T-helper 2 cell treated with Interferon-gamma antibody and Interleukin-4, amounts not matched to agents 5 μg/mL and 100 μg/mL, for 36 hours (primary cell): ENCODE measurements at places on chromosomes 12 and 14.

DNA sequence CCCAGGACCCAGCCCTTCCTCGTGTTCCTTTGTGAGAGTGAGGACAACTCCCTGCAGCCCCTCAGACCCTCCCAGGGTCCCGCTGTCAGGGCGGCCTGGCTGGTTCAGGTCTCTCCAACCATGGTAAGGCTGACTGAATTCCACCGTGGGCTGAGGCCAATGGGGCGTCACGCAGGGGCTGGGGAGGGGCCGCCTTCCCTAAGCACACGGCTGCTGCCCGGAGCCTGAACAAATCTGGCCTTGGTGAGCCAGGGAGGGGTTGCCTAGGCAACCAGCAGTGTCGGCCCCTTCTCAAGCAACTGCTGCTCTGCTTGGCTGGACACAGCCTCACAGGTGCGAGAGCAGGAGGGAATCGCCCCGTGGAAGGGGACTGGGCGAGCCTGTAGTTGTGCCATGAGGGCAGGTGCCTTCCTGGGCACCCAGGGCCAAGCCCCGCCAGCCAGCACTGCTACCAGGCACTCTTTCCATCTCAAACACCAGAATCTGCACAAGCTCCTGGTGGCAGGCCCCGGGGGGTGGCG is 37.0 kb upstream of the GALNT9 start:
- no peak for DNase-seq

- DNase-seq: no peak
Measured at GRCh38 chr14:48849741-48850322, 736.3 kb downstream of the RPS29 start.

DNA sequence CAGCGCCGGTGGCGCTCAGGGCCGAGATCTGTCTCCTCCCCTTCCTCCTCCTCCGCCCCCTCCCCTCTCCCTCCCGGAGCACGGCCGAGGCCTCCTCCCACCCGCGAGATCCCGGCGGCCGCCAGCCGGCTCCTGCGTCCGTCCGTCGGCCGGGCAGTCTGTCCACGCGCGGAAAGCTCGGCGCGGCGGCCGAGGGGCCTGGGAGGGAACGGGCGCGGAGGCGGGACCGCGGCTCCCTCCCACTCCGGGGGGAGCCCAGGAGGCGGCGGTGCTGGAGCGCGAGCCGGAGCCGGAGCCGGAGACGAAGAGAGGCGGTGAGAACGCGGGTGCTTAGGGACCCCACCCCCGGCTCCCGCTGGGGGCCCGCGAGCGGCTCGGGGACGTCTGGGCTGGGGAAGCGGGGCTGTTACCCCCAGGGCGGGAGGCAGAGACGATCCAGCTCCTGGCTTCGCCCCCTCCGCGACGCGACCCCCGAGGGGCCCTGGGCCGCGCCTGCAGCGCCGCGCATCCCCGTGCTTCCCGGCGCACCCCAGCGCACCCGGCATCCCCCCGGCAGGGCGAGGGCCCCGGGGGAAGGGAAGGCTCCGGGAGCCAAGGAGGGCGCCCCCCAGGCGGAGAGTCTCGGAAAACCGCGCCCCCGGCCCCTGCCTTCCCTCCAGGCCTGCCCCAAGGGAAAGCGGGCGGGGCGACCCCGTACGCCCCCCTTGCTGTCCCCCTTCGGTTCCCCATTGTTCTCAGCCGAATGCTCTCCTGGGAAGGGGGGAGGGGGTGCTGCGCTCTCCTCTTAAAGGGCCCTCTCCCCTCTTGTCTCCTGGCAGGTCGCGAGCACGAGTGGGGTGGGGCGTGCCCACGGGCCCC is at the start of gene DTX1:
Gene DTX1 (plus strand): TSS at position 100 of the 858 bp plus-strand sequence. CDS start 1,463 bp downstream, outside the sequence.
- no peak for DNase-seq

DNA sequence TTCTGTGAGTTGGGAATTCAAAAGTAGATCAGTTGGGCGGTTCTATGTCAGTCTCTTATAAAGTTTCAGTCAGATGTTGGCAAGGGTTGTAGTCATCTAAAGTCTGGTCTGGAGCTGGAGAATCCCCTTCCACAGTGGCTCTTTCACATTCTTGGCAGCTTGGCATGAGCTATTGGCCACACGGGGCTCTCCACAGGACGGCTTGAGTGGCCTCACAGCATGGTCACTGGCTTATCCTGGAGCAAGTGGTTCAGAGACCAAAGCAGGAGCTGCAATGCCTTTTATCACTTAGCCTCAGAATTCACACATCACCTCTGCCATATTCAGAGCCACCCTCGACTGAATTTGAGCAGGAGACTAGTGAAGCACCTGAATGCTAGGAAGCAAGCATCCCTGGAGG is 7.1 kb upstream of the KICS2 start:
- DNase-seq: no peak

DNA sequence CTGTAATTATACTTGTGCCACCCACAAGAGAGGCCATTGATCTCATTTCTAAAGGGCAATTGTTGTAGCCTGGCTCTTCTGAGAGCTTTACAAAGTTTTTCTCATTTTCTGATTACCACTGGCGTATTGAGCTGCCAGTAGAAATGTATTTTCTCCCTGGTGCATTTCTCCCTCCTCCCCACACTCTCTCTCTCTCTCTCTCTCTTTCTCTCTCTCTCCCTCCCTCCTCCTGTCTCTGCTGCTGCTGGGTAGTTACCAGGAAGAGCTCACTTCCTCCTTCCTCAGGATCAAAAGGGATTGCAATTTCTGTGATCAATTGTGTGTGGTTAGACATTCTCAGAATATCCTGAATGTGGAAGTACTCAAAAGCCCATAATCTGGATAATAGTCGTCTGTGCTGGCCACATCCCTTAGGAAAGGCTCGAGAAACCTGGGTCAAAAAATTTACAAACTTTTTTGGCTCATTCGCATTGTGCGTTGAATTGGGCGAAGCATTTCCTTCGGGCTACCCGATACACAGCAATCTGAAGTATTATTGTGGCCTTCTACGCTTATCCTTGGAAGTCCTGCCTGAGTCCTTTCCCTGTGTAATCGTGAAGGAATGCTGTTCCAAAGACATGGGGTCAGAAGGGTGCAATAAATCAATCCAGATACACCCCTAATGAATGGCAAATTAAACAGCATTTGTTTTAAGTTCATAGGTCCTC is 254.8 kb downstream of the MSRB3 start:
- DNase-seq: no peak

GRCh38 chr12:20832911-20833310 is 22.4 kb downstream of the SLCO1B3 start:
- DNase-seq: no peak

DNA sequence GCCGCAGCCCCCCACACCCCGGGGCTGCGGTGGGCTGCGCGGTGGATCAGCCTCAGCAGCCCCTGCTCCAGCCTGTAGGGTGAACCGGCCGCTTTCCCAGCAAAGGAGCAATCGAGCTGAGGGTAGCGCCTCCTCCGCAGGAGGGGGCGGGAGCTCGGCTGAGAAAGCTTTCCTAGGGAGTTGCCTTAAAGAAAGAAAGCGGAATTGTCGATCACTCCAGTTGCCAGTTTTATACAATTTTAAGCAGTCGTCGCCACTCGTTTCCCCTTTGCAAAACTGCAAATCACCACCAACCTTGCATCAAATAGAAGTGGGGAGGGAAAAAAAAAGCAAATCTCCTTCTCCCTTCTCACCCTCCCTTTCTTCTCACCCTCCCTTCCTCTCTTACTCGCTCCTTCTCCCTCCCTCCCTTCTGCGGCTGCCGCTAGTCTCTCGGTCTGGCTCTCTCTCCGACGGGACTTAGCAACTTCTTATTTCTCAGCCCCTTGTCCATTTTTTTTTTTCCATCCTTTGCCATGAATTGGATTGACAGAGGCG is at the start of gene PDE3A:
Gene PDE3A (plus strand): TSS at position 424 of the 537 bp plus-strand sequence. CDS start 748 bp downstream, outside the sequence.
- DNase-seq: no peak

DNA sequence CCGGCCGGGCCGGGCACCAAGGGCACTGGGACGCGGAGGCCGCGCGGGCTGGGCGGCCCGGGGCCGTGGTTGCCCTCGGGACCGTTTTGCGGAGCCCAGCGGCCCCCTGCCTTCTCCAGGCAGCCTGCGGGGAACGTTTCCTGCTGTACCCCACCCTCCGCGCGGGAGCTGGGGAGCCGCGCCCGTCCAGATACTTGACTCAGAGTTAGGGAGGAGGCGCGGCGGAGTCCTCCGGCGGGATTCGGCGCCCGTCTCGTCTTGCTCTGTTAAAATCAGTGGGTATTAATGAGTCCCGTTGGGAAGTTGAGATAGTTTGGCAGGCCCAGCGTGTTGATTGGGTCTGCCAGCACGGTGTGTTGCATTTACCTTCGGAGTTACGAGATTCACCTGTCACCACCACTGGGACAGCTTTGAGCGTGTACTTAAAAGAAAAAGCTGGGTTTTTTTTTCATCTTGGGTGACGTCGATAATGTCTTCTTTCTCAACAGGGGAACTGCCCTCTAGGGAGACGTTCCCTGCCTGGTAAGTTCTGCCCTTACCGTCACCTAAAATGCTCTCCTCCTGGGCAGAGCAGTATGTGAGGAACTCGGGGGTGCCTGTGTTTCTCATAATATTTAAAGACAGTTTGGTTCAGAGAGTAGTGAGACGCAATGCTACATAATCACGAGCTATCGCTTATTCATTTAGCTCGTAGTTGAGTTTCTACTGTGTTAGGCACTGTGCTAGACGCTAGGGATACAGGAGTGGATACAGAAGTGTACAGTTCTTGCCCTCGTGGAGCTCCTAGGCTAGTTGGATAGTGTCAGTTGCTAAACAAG is 596 bp downstream of the DLST start:
- no peak for DNase-seq
